ENCODE measurements at places on chromosomes 6 and 20.

DNA sequence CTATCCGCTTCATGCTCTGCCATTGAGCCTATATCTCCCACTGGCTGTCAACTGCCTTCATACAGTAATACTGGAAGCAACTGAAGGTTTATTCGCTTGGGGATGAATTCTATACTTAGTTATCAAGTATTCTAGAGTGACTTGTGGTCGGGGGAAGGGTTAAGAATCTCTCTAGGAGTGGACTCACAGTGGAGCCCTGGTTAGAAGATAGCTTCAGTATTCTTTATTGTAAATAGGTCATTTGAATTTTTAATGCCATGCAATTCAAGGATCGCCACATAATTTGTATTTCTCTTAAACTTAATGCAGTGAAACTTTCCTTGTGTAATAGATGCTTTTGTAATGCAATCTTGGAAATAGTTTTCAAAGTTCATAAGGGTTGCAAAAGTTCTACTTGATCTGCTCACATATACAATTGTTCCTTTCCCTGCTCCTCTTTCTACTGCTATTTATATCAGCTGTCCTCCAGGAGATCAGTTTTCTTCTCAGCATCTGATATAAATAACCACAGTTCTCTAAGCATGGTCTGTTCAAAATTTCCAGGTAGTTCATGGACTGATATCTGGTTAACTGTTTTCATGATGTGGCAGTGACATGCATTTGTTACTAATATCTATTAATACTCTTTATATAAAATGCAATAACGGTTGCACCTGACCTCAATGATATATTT, 120.3 kb downstream of the KCNQ5 start:
- no peak for DNase-seq

DNA sequence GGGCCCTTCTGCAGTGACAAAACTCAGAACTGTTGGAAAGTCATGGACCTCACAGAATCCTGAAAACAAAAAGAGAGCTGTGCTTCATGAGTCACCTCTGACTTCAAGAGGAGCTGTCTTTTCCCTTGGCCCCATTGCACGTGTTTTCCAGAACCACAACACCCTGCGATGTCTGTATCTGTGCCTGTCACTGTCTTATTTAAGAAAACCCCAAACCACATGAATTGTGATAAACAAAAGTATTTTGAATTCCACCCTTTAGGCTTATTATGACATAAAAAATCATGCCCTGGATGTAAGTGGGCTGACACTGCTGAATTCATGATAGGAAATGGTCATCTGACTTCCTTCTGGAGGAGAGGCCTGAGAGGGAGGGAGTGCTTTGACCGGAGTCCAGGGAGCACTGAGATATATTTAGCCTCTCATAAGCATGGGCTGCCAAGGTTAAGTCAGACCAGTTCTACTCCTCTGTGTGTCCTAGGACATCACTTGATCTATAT, 96.4 kb upstream of the DUSP22 start:
- DNase-seq: no peak

DNA sequence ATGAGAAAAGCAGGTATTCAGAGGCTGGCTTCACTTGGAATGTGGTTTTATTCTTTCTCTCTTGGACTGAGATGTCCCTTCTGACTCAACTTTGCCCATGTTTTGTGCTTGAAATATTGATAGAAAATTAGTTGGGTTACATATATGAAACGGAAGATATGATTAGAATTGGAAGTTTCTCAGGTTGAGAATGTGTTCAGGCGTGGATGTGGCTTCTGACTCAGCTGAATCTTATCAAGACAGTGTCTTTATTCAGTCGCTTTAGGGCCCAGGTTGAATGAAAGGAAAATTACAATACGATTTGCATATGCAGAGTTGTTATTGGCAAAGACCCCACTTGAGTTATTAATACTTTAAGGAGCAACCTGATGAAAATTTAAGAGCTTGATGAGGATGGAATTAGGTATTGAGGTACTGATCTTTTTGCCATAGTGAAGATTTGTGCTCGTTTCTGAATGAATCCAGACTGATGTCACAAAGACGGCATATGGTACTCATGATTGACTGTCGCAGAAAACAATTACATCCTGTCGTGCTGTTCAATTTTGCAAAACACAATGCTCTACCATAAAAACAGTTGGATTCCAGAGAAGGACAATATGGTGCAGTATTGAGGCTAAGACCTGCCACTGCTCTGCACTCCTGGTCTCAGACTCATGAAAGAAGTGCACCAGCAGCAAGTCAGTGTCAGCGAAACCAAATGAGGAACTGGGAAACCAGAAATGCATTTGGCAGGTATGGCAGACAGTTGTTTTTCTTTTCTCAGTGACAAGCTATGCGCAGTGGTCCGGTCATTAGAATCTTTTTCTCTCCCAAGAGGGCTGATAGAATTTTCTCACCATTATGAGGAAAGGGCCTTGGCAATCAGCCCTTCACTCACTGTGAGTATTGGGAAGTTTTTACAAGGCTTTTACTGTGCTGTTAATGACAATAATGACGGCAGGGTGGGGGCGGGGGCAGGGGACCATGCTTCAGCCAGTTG, 158.3 kb downstream of the DOK5 start:
- DNase-seq: no peak

- no peak for DNase-seq
These were observed 111.5 kb downstream of the MOXD1 start for GRCh38 chr6:132289756-132290155.

GRCh38 chr6:146891615-146892265, 293.0 kb downstream of the ADGB start:
- no peak for DNase-seq

- DNase-seq: peak; percentile 7
These were observed 26.0 kb downstream of the PTGIS start for GRCh38 chr20:49541733-49542513.

GRCh38 chr6:116483616-116484015, 22.4 kb downstream of the CALHM6 start:
- no peak for DNase-seq

- DNase-seq: no peak
These were observed 823 bp downstream of the NHLRC1 start for GRCh38 chr6:18121580-18122127.

DNA sequence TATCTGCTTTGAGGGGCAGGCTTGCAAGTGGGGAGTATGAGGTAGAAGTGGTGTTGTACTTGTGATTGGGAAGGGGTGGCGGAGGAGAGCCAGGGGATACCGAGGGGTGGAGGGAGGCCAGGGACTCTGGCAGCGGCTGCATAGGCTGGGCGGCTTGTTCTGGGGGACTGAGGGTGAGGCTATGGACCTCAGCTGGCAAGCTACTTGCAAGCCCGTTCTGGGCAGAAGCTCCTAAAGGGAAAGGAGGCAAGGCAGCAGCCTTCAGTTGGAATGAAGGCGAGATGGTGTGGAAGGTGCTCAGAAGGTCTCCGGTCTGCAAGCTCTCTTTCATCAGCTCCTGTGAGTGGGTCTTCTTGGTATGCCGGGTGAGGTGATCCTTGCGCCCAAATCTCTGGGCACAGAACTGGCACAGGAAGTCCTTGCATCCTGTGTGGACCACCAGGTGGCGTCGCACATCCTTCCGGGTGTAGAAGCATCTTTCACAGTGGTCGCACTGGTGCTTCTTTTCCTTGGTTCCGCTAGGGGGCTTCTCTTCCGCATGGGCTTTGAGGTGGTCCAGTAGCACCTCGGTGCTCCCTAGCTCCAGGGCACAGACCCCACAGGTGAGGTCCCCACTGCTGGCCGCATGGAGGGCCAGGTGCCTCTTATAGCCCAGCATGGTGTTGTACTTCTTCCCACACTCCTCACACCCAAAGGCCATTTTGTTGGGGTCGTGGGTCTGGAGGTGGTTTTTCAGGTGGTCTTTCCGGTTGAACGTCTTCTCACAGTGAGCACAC, 66.0 kb downstream of the PLAGL1 start:
- DNase-seq: peak; percentile 21

DNA sequence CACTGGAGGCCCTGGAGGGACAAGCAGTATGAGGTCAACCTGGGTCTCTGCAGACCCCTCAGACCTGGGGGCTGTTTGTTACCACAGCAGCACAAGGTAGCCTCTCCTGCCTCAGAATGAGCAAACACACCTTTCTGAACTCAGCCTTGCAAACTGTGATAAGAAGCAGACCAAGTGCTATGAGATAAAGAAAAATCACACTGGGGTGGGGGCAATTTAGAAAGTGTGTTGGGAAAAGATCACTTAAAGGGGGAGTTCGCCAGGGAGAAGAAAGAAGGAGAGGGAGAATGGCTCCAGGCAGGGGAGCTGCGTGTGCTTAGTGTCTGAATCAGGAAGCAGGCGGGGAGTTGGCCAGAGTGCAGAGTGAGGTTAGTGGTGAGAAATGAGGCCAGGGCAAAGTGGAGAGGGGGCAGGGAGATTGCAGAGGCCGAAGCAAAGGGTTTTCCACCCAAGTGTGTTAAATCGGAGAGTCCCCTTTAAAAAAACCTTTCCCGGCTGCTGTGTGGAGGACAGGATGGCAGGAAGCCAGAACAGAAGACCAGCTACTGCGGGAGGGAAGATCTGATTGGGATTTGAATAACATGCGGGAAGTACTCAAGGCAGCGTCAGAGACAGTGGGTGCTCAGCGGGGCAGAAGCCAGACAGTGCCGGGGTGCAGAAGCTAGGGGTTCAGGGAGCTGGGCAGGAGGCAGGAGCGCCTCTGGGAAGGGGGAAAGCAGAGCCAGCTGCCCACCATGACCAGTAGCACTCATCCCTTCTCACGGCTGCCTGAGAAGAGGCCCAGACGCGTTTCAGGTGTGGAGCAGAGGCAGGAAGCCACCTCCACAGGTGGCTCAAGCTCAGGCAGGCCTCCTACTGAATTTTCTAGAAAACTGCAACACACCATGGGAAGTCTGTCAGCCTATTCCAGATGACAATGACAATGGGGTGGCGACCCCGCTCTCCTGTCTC, 9.0 kb downstream of the ADA start:
- DNase-seq: no peak

GRCh38 chr20:47499053-47499452, 2.6 kb upstream of the NCOA3 start:
- no peak for DNase-seq

DNA sequence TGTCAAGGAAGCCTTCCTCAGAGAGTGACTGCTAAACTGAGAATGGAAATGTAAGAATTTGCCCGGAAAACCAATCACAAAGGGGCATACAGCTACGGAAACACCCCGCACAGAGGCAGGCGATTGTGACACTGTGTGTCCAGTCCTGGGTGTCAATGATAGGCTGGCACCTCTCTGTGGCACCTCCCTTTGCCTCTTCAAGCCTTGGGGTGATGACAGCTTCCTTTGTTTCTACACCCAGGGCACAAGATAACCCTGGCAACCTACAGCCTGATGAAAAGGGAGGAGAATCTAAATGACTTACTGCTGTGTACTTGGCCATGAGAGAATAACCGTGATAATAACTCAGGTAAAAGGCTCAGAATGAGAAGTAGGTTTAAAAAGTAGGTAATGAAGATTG, 93.6 kb upstream of the SSTR4 start:
- no peak for DNase-seq

DNA sequence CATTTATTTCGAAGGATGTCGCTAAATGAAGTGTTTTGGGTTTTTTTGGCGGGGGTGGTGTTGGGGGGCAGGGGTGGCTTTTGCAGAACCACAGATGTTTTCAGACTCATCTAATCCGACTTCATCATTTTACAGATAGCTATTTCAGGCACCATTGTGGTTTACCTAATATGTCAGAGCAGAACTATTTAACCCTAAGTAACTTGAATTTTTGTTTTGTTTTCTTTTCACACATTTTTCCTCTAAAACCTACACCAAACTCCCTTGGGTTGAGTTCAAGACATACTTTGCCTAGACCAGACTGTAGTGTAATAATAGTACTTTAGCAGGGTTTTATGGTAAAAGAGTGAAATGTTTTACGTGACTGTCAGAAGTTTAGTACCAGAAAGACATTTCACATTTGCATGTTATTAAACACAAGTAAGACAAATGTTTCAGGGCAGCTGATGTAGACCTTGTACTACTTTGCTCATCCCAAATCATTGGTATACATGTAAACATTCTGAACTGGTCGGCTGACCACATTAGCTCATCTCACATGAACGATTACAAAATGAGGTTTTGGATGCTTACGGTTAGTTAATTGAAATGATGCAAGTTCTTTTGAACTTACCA, 37.7 kb downstream of the MAP3K4 start:
- DNase-seq: no peak

DNA sequence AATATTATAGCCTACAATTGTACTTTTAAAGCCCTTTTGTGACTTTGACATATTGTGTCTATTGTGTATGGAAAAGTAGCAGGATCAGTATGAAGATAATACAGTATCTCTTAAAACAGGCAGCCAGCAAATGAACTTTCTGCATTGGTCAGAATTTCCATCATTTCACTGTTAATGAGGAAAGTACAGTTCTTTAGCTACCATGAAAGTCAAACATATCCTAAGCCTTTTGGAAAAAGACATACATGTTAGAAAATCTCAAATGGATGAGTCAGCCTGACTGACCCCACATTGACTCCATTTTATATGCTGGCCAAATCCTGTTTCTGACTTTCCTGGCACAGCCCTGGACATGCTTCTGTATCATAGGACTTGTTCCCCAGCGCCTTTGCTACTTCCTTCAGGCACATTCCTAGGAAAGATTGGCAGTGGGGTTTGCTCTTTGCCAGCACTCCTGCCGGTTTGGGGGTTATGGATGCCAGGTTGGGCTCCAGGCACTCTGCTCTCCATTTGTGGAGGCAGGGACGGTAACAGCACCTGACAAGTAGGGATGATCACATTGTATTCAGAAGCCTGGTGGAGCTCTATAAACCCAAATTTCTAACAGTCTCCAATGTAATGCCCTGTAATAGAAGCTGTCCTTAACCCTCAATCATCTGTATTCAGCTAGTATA, 43.7 kb downstream of the TOP1 start:
- no peak for DNase-seq

- DNase-seq: peak; percentile 67
These were observed 32.6 kb upstream of the FAM83D start for GRCh38 chr20:38893565-38894090.

DNA sequence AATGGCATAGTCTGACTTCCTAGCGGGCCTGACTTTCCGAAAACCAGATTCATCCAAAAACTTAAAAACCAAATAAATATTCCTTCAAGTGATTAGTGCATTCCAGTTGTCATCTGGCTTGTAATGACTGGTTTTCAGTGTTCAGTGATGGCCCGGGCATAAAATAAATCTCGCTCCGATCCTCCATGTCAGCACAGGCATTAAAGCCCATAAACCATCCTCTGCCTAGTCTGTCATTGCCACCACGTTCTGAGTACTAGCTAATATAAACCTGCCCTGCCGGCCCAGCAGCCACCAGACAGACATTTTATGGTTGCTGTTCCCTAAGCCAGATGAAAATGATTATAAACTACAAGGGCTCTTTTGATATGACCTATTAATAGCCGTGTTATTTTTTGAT, 232.3 kb upstream of the GMDS start:
- no peak for DNase-seq

GRCh38 chr6:35602133-35602946, 86.4 kb downstream of the FKBP5 start:
- no peak for DNase-seq

Data from stimulated activated CD8-positive, alpha-beta memory T cell treated with anti-CD3 and anti-CD28 coated beads, Interleukin-12 subunit alpha, Interleukin-12 subunit beta, amount 100 ng/mL, for 4 hours (primary cell).